ENCODE measurements at places on chromosomes 2 and 18. TPM values are rescaled to one million over a fixed set of nuclear protein-coding genes. Genes with fewer than 3 reads are reported as not detected.

DNA sequence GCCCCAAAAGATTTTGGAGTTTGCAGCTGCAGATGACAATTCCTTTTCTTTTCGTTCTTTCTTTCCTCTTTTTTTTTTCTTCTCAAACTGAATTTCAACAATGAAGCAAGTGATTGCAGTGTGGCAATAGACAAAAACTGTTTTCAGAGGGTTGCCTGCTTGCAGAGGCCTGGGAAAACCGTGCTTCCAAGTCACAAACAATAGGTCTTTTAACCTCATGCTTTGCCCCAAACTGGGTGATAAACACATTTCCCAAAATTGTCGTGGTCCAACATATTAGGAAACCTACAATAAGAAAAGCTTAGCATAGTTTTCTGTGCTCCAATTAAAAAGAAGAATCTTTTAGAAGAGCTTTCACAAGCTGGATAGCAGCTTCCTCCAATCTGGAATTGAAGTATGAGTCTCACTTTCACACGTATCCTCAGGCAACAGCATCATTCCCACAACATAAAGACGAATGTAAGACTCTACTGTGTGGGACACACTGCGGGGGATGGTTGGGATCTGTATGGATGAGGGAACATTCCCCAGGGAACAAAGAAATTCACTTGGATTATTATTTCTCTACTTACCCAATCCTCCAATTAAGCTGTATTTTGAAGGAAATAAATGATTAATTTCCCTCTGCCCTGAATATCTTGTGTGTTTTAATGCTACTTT is 656.1 kb downstream of the RNF144A start:
- DNase-seq, result no peak

- no peak for DNase-seq
These were observed 47.3 kb upstream of the ODC1 start for GRCh38 chr2:10495311-10495987.

DNA sequence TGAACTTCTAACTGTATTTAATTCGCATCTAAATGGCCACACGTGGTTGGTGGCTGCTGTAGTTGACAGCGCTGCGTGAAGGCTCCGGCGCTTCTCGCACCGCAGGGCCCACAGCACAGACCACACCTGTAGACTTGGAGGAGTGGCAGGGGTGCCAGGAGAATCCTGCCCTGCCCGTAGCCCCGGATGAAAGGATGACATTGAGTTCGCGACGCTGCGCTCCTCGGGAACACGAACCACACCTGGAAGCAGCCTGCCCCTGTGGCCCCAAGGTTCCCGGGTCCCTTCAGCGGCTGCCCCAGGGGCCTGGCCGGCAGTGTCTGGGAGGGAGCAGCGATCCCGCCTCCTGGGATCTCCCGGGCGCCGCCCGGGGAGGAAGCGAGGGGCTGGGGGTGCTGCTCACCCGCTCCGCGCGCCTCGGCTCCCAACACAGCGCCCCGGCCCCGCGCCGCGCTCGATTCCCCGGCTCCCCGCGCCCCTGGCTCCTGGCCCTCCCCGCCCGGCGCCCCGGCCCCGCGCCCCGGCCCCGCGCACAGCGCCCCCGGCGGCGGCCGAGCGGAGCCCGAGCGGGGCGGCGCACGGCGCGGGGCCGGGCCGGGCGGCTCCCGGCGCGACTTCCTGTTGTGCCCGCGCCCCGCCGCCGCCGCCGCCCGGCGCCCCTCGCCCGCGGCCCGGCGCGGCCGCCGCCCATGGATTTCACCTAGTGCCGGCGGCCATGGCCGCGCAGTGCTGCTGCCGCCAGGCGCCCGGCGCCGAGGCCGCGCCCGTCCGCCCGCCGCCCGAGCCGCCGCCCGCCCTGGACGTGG is at the start of gene RNPEPL1:
Gene RNPEPL1, plus strand, starts transcription at position 613 of the 806 bp plus-strand sequence. Its CDS starts 103 bp downstream, at position 716.
- no peak for DNase-seq

The MOGAT1 gene
- not detected for total RNA-seq

DNA sequence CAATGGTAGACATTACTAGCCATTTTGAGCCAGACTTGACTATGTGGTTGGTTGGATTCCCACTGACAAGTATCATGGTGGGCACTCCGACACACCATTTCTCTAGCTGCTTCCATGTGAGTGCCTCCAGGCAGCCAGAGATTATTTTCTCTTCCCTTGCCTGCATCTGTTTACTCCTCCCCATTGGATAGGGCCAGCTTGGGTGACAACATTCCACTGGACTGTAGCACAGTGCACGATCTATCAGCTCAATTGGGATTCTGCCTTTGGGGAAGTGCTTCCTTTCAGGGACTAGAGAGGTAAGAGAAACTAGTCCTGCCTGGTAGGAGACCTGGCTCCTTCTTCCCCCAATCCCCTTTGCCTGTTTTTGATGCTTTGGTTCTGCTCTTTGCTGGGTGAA is 49.0 kb upstream of the MAP4K3 start:
- no peak for DNase-seq

DNA sequence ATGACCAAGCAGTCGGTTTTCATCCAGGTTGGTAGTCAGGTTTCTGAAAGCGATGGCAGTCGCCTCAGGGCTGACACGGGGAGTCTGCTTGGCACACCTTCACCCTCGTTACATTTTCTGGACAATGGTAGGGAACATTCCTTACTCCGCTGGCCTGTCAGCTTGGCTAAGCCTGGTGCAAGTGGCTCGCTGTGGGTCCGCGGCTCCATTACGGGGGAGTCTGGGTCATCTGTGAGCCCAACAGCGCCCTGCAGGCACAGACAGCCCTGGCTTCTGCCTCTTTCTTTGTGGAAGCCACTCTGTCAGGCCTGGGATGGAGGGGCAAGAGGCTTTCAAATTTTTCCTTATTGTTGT is 95.6 kb downstream of the HDAC4 start:
- DNase-seq, result no peak

The TXNL4A gene
- 32.1 TPM for total RNA-seq

DNA sequence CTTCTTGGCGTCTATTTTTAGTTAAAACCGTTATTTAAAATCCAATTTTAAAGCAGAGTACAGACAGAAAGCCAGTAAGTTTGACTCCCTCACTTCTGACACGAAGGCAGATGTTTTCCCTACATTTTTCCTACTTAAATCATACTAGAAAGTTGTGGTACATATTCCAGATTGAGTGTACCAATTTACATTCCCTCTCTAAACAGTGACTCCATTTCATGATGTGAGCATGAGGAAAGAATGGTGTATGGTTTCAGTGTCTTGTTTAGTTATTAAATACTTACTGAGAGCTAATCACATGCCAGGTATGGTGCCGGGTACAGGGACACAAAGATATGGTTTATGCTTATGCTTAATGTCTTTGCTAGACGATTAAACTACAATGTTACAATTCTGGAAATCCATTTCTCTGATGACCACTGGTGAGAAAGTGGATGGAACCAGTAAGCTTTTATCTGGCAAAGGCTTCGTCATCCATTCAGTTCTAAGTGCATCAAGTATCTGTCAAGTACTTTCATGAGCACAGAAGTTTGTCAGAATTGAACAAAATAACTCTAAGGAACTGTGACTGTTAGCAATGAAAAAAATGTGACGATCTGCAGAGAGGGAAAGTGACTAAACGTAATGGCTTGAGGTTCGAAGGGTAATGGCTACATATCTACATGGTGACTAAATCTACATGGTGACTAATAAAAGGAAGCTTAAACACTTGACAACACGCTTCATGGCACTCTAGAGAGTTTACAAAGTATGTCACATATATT is 25.7 kb downstream of the MAP4K3 start:
- no peak for DNase-seq

DNA sequence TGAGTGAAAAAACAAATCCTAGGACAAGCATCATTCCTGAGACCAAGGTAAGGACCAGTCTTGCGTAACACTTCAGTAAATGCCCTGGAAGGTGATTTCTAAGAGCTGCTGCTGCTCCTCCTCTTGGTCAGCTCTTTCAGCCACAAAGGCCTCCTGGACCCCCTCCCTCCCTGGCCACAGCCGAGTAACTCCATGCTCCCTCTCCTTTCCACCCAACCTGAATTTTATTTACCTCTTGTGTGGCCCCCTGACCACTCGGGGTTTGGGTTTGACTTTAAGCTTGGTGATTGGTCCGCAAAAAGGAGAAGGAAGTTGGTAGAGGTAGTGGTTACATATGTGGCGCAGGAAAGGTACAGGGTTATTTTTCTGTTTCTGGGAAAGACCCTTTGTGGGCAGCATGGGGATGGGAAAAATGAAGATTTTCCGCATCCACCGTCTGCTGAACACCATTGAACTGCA is 9.2 kb downstream of the HTRA2 start:
- no peak for DNase-seq

DNA sequence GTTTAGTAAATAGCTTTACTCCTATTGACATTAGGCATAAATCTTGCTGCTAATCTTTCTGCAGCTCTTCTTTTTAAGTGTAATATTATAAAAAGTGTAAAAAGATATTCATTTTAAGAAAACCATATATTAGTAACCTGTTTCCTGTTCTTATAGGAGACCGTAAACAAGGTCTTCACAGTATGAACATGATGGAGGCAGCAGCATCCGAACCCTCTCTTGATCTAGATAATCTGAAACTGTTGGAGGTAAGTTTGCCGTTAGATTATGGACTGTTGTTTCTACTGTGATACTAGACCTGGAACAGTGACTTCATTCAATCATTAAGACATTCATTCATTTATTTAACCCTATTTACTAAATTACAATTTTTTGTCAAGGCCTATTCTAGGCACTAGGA is 120.0 kb upstream of the FAM117B start:
- no peak for DNase-seq

DNA sequence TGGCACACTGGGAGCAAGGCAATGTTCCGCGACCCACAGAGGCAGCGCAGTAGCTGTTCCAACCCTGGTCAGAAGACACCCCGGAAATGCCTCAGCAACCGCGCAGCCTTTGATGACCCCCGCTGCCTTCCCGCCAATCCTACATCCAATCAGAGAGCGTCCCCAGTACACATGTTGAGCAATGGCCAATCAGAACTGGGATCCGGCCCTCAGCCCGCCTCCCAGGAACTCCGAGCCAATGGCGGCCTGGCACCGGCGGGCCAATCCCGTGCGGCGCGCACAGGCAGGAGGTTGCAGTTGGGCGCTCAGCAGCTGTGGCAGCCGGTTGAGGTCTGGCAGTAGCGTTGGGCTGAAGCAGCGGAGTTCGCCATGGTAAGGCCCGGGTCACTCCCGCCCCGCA is at the start of gene TUBA3D:
Gene TUBA3D, plus strand, starts transcription at position 289 of the 400 bp plus-strand sequence. Its CDS starts 81 bp downstream, at position 370.
- no peak for DNase-seq

The TPGS2 gene
- 137 TPM for total RNA-seq

All from tibial nerve (tissue), 4 donors.